Small intestine (tissue), 16 donors: ENCODE measurements at places on chromosomes 2 and 18. TPM values are rescaled to one million over a fixed set of nuclear protein-coding genes. Genes with fewer than 3 reads are reported as not detected.
A peak's percentile ranks its signal among the peaks of the same experiment; 100 is the strongest.

Gene HOXD12
- polyA plus RNA-seq, result not detected

GRCh38 chr18:35443434-35443833, 54.3 kb downstream of the INO80C start:
- no peak for DNase-seq

GRCh38 chr18:13657974-13658373, 68.4 kb downstream of the FAM210A start:
- no peak for DNase-seq

- no peak for DNase-seq
Observed at GRCh38 chr2:150586858-150587257, 99.4 kb upstream of the RND3 start.

- peak; percentile 58 for DNase-seq
Observed at GRCh38 chr18:3869848-3870247, 419.9 kb downstream of the TGIF1 start.
